Renal cortex interstitium (tissue), 15 donors: ENCODE measurements at places on chromosomes 13 and 19. TPM values are rescaled to one million over a fixed set of nuclear protein-coding genes. Genes with fewer than 3 reads are reported as not detected.

CYP2A7 gene
- polyA plus RNA-seq = 0.10 TPM

DNAJB1 gene
- polyA plus RNA-seq = 76.2 TPM

COL4A1 gene
- 578 TPM for polyA plus RNA-seq

KIR2DL1 gene
- not detected for polyA plus RNA-seq

FGF9 gene
- 24.1 TPM for polyA plus RNA-seq

GPR42 gene
- not detected for polyA plus RNA-seq

CEACAM3 gene
- polyA plus RNA-seq = not detected

ZNF254 gene
- 29.0 TPM for polyA plus RNA-seq

CD22 gene
- polyA plus RNA-seq = 12.5 TPM

FPR2 gene
- polyA plus RNA-seq = 0.26 TPM

CRX gene
- polyA plus RNA-seq = 0.04 TPM

ERICH6B gene
- 2.4 TPM for polyA plus RNA-seq

LIM2 gene
- 0.20 TPM for polyA plus RNA-seq

FFAR2 gene
- polyA plus RNA-seq = 0.32 TPM

C5AR1 gene
- 10.6 TPM for polyA plus RNA-seq

SAMD4B gene
- 92.7 TPM for polyA plus RNA-seq

CCDC70 gene
- not detected for polyA plus RNA-seq

SMIM44 gene
- polyA plus RNA-seq = 0.22 TPM

TEX26 gene
- 2.9 TPM for polyA plus RNA-seq

PSG6 gene
- not detected for polyA plus RNA-seq

NKPD1 gene
- 0.13 TPM for polyA plus RNA-seq

FAM216B gene
- polyA plus RNA-seq = not detected

CYP4F2 gene
- 0.39 TPM for polyA plus RNA-seq

PIN1 gene
- polyA plus RNA-seq = 76.9 TPM

NFIX gene
- 21.6 TPM for polyA plus RNA-seq

BCKDHA gene
- polyA plus RNA-seq = 43.9 TPM

MUC16 gene
- 0.62 TPM for polyA plus RNA-seq

GAPDHS gene
- polyA plus RNA-seq = not detected

ZNF442 gene
- polyA plus RNA-seq = 6.3 TPM

SBSN gene
- polyA plus RNA-seq = 0.09 TPM

COX6B2 gene
- 1.9 TPM for polyA plus RNA-seq

LGALS7 gene
- 2.1 TPM for polyA plus RNA-seq

CEACAM6 gene
- polyA plus RNA-seq = 0.22 TPM

LPAR2 gene
- 31.0 TPM for polyA plus RNA-seq

C19orf33 gene
- 4.8 TPM for polyA plus RNA-seq

MAST1 gene
- 1.3 TPM for polyA plus RNA-seq

CCDC8 gene
- 57.8 TPM for polyA plus RNA-seq

ZNF546 gene
- polyA plus RNA-seq = 6.1 TPM

GTF3A gene
- 90.9 TPM for polyA plus RNA-seq

FXYD3 gene
- 11.7 TPM for polyA plus RNA-seq

NAPSA gene
- polyA plus RNA-seq = 9.8 TPM

ADGRE1 gene
- polyA plus RNA-seq = 0.06 TPM

CNOT3 gene
- polyA plus RNA-seq = 66.6 TPM

TPTE2 gene
- 0.50 TPM for polyA plus RNA-seq

KIR3DL3 gene
- polyA plus RNA-seq = not detected

GPR18 gene
- 0.17 TPM for polyA plus RNA-seq

GPC5 gene
- 4.4 TPM for polyA plus RNA-seq

TMEM150B gene
- 0.72 TPM for polyA plus RNA-seq

ZNF578 gene
- 7.0 TPM for polyA plus RNA-seq

STX10 gene
- 51.2 TPM for polyA plus RNA-seq

PDE4A gene
- polyA plus RNA-seq = 1.9 TPM

ZNF793 gene
- polyA plus RNA-seq = 24.7 TPM

ZNF296 gene
- polyA plus RNA-seq = 2.6 TPM

CEACAM8 gene
- 0.26 TPM for polyA plus RNA-seq

ZNF440 gene
- polyA plus RNA-seq = 15.6 TPM

RXFP2 gene
- 2.0 TPM for polyA plus RNA-seq

UBE2L5 gene
- polyA plus RNA-seq = 1.2 TPM

SIAH3 gene
- polyA plus RNA-seq = 0.92 TPM

APOC1 gene
- 11.4 TPM for polyA plus RNA-seq
